ENCODE measurements at places on chromosomes 12 and 14. TPM values are rescaled to one million over a fixed set of nuclear protein-coding genes. Genes with fewer than 3 reads are reported as not detected.

Gene DNAI7
- 0.37 TPM for total RNA-seq

Gene PRR4
- total RNA-seq = 3.3 TPM

Gene MSRB3
- 8.3 TPM for total RNA-seq

DNA sequence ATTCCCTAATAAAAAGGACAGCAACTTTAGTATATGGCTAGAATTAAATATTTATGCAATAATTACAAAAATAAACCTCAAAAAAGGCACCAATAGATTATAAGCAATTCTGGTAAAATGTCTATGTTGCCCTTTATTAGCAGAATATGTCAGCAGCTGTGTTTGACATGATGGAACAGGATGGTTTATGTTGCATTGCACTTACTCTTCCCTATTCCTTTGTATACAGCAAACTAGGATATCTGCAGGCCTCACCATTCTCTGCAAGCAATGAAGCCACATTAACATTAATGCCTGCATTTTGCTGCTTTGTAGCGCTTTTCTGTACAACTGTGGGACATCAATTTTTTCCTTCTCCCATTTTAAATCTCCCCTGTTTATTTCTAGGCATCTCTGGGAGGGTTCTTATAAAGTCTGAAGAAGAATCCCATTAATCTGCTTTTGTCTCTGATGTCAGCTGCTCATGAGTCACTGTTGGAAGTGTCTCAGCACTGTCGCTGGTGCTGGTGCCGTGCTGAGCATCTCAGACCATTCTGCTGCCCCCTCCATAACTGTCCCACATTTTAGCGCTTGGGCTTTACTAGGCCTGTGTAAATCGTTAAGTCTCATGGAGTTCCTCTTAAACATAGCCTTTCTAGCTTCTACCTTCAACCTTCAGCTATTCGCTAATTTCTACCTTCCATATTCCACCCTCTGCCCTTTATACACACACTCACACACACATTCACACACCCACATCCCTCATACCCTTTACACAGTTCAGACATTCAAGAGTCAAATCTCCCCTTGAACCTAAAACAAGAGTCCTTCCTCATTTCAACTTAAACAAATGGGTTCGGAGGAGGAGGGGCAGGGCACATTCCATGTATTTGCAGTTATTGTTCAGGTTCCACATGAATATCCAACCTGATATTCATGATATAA lies 64.4 kb upstream of the TRHDE start:
- H3K27ac ChIP-seq = peak overlapping the region; percentile 2
- DNase-seq = no peak
- no peak overlapping the region for H3K4me3 ChIP-seq

- H3K27ac ChIP-seq = no peak overlapping the region
- H3K4me1 ChIP-seq = peaks cover 13% of the 10 kb centered on the region
- H3K27me3 ChIP-seq = peaks cover 2% of the 10 kb centered on the region
- H3K4me3 ChIP-seq = no peak overlapping the region
- DNase-seq = no peak
Observed at GRCh38 chr12:128091101-128091720, 175.8 kb upstream of the TMEM132C start.

GRCh38 chr12:55280991-55281390 lies 15.4 kb downstream of the OR6C6 start:
- DNase-seq = no peak
- H3K27me3 ChIP-seq = no peaks in the 10 kb centered on the region
- peak overlapping the region; percentile 37 for H3K4me3 ChIP-seq
- H3K27ac ChIP-seq = peak overlapping the region; percentile 96
- peaks cover 5% of the 10 kb centered on the region for H3K36me3 ChIP-seq

DNA sequence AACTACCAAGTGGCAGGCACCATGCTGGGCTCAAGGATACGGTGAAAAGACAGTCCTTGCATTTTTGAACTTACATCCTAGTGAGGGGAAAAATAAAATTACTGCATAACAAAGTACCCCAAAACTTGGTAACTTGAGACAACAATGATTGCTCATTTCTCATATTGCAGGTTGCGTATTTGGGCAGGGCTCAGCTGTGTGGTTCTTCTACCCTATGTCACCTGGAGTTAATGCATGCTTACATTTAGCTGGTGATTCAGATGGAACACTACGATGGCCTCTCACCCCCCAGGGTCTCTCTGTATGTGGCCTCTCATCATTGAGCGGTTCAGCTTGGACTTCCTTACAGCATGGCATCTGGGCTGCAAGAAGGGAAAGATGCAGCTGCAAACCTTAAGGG lies 60.7 kb upstream of the RBM19 start:
- no peak overlapping the region for H3K4me3 ChIP-seq
- DNase-seq = no peak
- no peaks in the 10 kb centered on the region for H3K36me3 ChIP-seq
- no peaks in the 10 kb centered on the region for H3K4me1 ChIP-seq

- H3K4me1 ChIP-seq = no peaks in the 10 kb centered on the region
- no peak overlapping the region for H3K4me3 ChIP-seq
- no peaks in the 10 kb centered on the region for H3K36me3 ChIP-seq
- no peaks in the 10 kb centered on the region for H3K27me3 ChIP-seq
Observed at GRCh38 chr12:89514751-89515150, 9.8 kb downstream of the GALNT4 start.

DNA sequence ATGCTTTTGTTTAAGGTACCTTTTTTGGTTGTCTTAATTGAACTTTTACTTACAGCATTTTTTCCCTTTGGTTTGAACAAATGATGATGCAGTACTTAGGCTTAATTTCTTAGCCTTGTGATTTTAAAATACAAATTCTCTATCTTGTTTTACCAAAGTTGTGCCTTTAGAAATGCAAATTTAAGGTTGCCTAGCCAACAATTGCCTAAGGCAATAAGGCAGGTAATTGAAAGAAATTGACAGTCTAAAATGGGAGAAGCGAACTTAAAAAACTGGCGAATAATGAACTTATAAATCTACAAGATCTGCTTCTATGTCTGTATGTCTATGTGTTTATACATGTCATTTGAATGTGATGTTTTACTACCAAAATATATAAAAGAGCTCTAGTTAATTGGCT lies 23.6 kb upstream of the CD69 start:
- H3K27ac ChIP-seq = no peak overlapping the region
- no peaks in the 10 kb centered on the region for H3K4me1 ChIP-seq
- H3K4me3 ChIP-seq = no peak overlapping the region
- no peaks in the 10 kb centered on the region for H3K36me3 ChIP-seq
- no peak for DNase-seq
- no peaks in the 10 kb centered on the region for H3K27me3 ChIP-seq

GRCh38 chr12:69065775-69066174 lies 132.8 kb upstream of the CPM start:
- peaks cover 19% of the 10 kb centered on the region for H3K4me1 ChIP-seq
- H3K27me3 ChIP-seq = no peaks in the 10 kb centered on the region

GRCh38 chr14:59490756-59491155 lies 6.4 kb downstream of the JKAMP start:
- no peaks in the 10 kb centered on the region for H3K27me3 ChIP-seq
- no peak overlapping the region for H3K27ac ChIP-seq
- DNase-seq = no peak

GRCh38 chr12:127562816-127563215 lies 704.2 kb upstream of the TMEM132C start:
- no peaks in the 10 kb centered on the region for H3K36me3 ChIP-seq
- H3K4me3 ChIP-seq = no peak overlapping the region
- peaks cover 14% of the 10 kb centered on the region for H3K4me1 ChIP-seq
- H3K27ac ChIP-seq = no peak overlapping the region

GRCh38 chr14:90562652-90563051 lies 165.8 kb downstream of the CALM1 start:
- H3K4me3 ChIP-seq = no peak overlapping the region
- H3K27me3 ChIP-seq = no peaks in the 10 kb centered on the region
- H3K27ac ChIP-seq = no peak overlapping the region

DNA sequence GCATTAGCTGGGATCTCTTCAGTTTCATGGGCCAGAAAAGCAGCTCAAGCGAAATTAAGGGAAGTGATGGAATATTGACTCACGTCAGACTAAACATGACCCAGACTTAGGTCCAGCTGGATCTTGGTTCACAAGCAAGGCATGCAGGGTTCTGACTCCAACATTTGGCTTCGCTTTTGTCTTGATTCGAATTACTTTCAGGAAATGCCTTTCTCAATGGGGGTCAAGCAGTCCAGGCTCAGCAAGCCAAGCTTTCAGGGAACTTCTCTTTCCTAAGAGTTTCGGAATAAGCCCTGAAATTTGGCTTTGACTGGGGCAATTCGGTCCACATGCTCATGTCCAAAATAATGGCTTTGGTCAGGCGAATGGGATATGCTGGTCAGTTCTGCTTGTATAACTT lies 678.7 kb upstream of the TMEM132C start:
- H3K27ac ChIP-seq = no peak overlapping the region
- no peak for DNase-seq
- peaks cover 6% of the 10 kb centered on the region for H3K27me3 ChIP-seq
- peaks cover 11% of the 10 kb centered on the region for H3K4me1 ChIP-seq
